ENCODE measurements at places on chromosomes 12 and 14.
A peak's percentile ranks its signal among the peaks of the same experiment; 100 is the strongest.

GRCh38 chr12:56300644-56301464 lies 724 bp upstream of the CS start:
- no peak for DNase-seq

DNA sequence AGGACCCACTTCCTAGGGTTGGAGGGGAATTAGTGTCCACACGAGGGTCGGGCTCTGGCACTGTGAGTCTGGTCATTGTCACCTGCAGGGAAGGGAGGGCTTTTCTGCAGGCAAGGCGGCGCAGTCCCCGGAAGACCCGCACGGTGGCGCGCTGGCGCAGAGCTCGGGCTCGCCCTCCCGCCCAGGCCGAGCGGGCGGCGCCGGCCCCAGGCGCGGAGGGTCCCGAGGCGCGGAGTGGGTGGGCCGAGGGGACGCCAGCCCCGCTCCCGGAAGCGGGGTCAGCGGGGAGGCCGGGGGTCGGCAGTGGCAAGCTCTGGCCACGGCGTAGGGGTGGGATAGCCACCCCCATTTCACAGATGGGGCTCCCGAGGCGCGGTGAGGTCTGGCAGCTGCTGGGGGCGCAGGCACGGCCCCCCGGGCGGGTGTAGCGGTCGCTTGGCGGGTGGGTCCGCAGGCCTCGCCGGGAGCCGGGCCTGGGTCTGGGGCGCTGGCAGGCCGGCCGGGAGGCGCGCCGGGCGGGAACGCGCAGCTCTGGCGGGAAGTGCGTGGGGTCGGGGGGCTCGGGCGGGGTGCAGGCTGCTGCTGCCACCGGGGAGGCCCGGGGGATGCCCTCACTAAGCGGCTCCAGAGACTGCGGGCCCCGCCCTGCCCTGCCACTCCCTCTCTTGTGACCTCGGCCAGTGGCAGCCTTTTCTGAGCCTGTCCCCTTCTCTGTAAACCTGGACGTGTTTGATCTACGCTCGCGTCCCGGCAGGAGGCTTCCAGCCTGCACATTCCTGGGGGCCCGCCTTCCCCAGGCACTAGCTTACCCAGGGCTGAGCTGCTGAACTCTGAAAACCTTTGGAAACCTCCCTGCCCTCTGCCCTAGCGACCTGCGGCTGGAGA lies 46.1 kb downstream of the CYP46A1 start:
- peak; percentile 25 for DNase-seq

DNA sequence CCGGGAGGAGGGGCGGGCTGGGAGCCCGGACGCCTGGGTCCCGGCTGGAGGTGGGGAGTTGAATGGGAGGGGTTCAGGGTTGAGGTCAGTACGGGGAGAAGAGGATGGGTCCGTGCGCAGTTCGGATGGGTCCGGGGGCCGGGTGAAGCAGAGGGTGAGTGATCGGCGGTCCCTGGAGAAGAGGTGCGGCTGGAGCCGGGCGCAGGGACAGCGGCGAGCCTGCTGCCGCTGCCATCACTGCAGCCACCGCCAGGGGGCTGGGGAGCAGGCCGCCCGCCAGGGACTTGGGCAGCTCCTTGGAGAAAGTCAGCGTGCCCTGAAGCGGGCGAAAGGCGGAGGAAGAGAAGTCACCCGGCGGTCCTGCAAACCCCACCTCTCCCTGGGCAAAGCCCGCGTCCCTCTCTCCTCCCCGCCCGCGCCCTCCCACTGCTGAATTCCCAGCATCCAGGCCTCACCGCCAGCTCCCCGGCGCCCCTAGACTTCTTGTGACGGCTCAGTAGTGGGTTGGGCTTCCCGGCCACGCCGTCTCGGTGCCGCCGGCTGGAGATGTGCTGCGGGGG lies 6.0 kb upstream of the GPR84 start:
- DNase-seq: peak; percentile 80

- peak; percentile 86 for DNase-seq
Observed at GRCh38 chr14:29240066-29240465, 473.5 kb downstream of the FOXG1 start.

GRCh38 chr12:91177381-91177780 lies 5.2 kb downstream of the DCN start:
- DNase-seq: peak; percentile 10

DNA sequence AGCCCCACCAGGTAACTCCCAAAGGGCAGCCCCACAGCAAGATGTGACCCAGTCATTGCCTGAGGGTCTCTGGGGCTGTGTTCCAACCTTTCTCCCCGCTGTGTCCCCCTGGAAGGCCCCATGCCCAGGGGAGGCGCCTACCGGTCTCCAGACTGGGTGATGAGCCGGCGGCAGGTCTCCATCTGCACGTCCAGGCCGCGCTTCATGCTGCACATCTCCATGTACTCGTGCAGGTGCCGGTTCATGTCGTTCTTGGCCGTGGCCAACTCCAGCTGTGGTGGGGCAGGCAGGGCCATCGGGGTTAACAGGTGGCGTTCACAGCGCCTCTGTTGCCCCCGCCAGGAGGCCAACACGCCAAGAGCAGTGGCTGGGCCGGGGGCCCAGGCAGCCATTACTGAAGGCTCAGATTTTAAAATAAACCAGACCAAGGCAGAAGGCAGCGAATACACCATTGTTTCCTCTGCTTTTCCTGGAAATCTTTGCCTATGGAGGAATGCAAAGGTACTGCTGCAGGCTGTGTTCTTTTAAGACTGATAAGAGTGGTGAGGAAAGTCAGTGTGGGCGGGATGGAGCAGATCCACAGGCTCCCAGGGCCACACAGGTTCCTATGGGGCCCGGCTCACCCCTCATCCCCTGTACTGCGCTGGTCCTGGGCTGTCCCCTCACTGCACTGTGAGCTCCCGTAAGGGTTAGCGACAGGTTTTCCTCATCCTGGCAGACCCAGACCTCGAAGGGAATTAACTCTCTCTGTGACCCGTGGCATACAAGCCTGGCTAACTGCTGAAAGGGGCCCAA lies 7.3 kb downstream of the GAPDH start:
- DNase-seq: no peak

GRCh38 chr12:108345716-108346633 lies 6.9 kb upstream of the CMKLR1 start:
- no peak for DNase-seq

- DNase-seq: no peak
Observed at GRCh38 chr12:75848431-75848925, 183.1 kb downstream of the PHLDA1 start.

DNA sequence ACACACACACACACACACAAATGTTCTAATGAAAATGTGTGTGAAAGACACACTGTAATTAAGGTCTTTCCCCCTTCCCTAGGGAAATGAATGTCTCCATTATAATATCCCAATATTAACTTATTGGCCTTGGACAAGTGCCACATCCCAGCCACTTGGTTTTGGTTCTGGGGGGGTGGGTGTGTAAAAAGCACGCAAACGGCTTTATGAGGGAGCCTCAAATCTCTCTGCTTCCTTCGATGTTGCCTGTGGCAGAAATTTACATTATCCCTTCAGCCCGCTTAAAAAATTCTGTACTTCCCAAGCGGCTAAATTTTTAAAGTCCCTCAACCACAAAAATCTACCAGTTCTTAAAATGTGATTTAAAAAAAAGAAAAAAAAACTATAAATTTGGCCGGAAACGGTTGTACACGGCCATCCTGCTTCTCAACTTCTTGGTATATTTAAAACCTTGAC lies 432 bp downstream of the C14orf93 start:
- no peak for DNase-seq

DNA sequence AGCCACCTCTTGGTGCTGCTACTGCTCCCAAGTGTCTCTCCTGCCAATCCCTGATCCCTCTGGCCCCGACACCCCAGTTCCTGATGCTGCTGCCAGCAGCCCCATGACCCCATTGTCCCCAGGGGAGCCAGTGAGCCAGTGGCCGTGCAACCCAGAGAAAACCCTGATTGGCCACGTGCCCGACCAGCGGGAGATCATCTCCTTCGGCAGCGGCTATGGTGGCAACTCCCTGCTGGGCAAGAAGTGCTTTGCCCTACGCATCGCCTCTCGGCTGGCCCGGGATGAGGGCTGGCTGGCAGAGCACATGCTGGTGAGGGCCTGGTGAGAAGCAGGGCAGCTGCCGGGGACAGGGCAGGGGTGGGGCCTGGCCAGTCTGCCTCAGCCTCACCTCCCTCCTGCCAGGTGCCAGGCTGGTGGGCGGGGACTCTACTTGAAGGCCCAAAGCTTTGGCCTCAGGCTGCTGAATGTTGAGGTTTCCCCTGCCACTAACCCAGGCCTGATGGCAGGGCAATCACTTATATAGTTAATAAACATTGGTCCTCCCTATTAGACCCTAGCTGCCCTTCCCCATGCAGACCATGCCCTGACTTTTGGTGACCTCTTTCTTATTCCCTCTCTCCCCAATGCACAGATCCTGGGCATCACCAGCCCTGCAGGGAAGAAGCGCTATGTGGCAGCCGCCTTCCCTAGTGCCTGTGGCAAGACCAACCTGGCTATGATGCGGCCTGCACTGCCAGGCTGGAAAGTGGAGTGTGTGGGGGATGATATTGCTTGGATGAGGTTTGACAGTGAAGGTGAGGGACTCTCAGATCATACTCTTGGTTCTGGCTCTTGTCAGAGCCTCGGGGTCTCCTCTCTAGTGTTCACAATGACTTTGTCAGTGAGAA lies 5.1 kb downstream of the PCK2 start:
- no peak for DNase-seq

DNA sequence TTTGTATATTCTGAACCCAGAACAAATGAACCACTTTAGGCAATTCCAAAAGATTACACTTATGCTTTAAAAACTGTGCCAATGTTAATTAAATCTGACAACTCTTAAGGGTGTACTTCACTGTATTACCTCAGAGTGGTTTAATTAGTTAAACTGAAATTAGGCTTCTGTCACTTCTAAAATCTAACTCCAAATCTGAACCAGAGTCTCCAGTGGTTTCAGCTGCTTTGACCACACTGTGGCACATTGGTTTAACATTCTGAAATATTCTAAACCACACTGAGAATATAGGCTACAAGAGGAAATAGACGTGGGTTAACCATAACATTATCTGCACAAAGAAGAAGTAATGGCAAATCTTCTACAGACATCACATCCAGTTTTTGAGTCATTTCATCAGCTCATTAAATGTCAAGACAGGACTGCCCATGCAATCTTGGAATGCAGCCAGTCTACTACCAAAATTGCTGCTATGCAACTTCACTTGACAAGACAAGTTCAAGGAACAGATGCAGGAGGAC lies 94.8 kb downstream of the LRP6 start:
- DNase-seq: peak; percentile 65

- no peak for DNase-seq
Observed at GRCh38 chr14:105409364-105409763, 10.3 kb upstream of the MTA1 start.

GRCh38 chr12:4734625-4735340 lies 14.6 kb downstream of the GALNT8 start:
- DNase-seq: no peak

DNA sequence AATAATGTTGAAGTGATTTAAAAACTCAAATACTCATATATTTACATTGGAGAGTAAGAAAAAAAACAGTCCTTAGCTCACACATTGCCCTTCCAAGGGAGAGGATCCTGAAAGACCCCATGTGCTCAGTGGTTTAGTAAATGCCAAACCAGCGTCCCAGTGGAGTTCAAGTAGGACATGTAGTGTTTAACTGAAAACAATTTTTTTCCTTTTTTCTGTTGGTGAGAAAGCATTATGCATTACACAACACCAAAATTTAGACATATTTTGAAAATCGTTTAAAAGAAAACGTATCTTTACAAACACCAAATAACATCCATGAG lies 33.6 kb downstream of the UBR7 start:
- no peak for DNase-seq

DNA sequence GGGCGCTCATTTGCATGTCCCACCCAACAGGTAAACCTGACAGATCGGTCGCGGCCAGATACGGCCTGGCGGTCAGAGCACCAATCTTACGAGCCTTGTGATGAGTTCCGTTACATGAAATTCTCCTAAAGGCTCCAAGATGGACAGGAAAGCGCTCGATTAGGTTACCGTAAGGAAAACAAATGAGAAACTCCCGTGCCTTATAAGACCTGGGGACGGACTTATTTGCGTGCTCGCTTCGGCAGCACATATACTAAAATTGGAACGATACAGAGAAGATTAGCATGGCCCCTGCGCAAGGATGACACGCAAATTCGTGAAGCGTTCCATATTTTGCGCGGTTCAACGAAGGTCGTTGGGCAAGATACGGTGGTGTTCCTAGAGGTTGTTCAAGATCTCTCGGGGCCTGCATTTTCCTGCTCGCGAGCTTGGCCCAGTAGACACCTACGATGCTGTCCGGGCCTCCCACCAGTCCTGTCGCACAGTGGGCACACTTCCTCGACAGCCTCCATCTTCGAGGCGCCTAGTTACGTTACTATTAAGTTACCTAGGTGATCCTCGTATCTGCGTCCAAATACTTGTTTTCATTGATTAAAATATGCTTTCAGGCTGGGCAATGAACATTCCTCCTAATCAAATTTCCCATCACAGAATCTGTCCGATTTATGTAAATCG lies at the start of gene RNU6-7:
RNU6-7 (plus strand) TSS at position 230 of the 675 bp plus-strand sequence.
- DNase-seq: no peak
